ENCODE measurements at places on chromosomes 2 and 18.

GRCh38 chr2:241139531-241140444, 9.5 kb downstream of the PASK start:
- DNase-seq, result no peak

- DNase-seq, result no peak
Observed at GRCh38 chr2:112138159-112139032, at the start of gene FBLN7. Gene FBLN7 (plus strand): TSS chr2:112138385. CDS start chr2:112138656, 271 bp downstream.

DNA sequence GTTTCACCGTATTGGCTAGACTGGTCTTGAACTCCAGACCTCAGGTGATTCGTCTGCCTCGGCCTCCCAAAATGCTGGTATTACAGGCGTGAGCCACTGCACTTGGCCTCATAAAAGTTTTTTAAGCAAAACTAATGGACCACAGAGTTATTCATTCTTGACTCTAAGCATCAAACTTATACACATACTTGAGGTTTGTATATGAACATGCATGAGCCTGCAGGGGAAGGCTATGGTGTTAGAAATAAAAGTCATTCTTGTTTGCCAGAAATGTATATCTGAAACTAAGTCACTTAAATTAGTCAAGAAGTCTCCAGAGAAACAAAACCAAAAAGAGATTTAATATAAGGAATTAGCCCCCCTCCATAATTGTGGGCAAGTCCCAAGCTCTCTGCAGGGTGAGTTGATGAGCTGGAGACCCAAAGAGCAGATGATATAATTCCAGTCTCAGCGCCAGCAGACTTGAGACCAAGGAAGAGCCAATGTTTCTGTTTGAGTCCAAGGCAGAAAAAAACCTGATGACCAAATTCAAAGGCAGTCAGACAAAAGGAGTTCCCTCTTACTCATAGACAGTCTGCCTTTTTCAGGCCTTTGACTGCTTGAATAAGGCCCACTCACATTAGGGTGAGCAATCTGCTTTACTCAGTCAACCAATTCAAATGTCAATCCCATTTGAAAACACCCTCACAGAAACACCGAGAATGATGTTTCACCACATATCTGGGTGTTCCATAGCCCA, 69.0 kb upstream of the DSG1 start:
- DNase-seq, result no peak

- DNase-seq, result no peak
Observed at GRCh38 chr2:182367401-182367800, 59.4 kb downstream of the PDE1A start.

- DNase-seq, result no peak
Observed at GRCh38 chr18:55048892-55049291, 89.6 kb upstream of the CCDC68 start.

Measured in H1 (cell line).